ENCODE measurements at places on chromosomes 4 and X.
A peak's percentile ranks its signal among the peaks of the same experiment; 100 is the strongest.

GRCh38 chr4:87121341-87122065, 98.9 kb downstream of the KLHL8 start:
- DNase-seq, result no peak

DNA sequence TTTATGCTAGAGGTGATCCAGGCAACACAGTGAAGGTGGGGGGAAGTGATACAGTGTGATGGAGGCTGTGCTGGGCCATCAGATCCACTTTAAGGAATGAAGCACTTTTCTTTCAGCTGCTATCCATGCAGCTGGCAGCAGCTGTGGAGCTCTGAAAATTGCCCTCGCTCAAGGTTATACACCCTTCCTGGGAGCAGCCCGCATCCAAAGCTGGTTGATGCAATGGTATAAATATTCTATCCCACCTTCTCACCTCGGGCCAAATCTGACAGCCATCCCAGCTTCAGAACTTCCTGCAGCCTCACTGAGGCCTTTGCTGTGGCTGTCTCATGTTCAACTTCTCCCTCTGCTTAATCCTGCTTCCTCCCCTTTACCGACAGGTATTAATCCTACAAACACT, 18.6 kb downstream of the CXCL13 start:
- DNase-seq, result no peak

GRCh38 chrX:499870-500364, 113.2 kb upstream of the PPP2R3B start:
- DNase-seq, result no peak

GRCh38 chr4:158741326-158742021, 18.3 kb upstream of the PPID start:
- DNase-seq, result peak; percentile 20

GRCh38 chrX:38664285-38664684, 102.9 kb downstream of the TSPAN7 start:
- DNase-seq, result peak; percentile 8

- DNase-seq, result no peak
Observed at GRCh38 chr4:93018243-93018642, 714.5 kb downstream of the GRID2 start.

- DNase-seq, result no peak
Observed at GRCh38 chrX:17291171-17291900, 83.7 kb upstream of the NHS start.

DNA sequence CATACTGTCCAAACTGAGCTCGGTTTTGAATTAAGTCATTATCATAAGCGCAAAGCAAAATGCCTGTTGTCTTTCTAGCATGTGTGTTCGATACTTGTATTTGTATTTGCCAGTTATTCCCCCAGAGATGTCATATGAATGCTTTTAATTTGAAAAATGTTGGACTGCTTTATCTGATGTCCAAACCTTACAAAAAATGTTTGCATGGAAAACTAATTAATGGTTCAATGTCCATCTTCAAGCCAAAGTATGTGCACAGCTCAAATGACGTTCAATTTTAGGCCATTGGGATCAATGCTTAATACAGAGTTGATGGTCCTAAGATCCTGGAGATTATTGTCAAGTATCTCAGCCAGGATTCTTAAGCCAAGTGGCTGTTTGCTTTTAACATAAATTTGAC, 17.2 kb upstream of the HPGDS start:
- peak; percentile 94 for DNase-seq

- no peak for DNase-seq
Observed at GRCh38 chr4:108135549-108136209, 33.1 kb downstream of the LEF1 start.

- no peak for DNase-seq
Observed at GRCh38 chrX:43592597-43592996, 63.5 kb upstream of the MAOA start.

DNA sequence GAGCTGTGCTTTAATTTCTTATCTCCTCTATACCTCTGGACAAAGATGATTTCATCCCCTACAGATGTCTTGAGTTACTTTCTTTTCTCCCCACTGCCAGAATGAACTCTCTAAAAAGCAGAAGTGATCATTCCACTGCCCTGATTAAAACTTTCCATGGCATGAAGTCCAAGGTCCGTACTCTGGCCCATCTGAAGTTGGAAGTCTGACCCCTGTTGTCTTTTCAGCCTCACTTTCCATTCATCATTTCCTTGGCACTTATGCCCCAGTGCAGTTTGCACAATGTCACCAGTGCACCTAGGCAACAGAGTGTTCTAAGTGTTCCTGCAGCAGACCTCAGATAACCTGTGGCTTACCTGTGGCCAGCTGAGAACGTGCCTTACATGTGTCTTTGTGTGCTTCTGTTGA, 242.4 kb downstream of the FRAS1 start:
- DNase-seq, result peak; percentile 39

- no peak for DNase-seq
Observed at GRCh38 chr4:128832243-128832625, 22.7 kb downstream of the JADE1 start.

All from skin of body (tissue), 3 donors.